T47D (cell line): ENCODE measurements at places on chromosomes 4 and X.
A peak's percentile ranks its signal among the peaks of the same experiment; 100 is the strongest.

- DNase-seq, result peak; percentile 12
These were observed 702 bp downstream of the TSPAN5 start for GRCh38 chr4:98657531-98658286.

GRCh38 chr4:48949086-48949485, 37.0 kb upstream of the CWH43 start:
- DNase-seq, result no peak

DNA sequence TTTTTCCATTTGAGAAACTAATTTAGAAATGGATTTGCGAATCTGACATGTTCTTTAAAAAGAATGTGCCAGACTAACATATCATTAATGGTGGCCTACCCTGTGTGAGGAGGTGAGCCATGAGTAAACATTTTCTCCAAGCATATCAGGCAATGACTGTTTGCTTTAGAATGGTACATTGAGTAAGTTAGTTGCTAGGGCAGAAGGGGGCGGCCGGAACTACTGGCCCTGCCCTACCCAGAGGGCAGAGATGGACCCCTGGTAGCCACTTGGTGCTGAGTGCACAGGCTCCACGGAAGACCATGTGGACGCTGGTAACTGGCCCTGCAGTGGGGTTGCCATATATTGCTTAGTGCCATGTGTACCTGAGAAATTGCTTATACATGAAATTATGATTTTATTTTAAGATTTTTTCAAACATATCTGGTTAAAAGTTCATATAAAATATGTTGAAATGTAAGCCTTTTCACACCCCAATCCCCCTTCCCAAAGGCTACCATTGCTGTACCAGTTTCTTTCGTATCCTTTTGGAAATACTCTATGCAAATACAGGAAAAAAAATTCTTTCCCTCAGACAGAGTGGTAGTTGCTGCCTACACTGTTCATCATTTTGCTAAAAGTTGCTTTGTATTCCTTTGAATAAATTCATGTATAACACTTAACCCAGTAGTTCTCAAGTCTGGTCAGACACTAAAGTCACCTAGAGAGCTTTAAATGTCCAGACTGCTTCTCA, 8.8 kb downstream of the FNIP2 start:
- DNase-seq, result no peak

- DNase-seq, result peak; percentile 70
These were observed 212.6 kb downstream of the SPOCK3 start for GRCh38 chr4:167021545-167022155.

DNA sequence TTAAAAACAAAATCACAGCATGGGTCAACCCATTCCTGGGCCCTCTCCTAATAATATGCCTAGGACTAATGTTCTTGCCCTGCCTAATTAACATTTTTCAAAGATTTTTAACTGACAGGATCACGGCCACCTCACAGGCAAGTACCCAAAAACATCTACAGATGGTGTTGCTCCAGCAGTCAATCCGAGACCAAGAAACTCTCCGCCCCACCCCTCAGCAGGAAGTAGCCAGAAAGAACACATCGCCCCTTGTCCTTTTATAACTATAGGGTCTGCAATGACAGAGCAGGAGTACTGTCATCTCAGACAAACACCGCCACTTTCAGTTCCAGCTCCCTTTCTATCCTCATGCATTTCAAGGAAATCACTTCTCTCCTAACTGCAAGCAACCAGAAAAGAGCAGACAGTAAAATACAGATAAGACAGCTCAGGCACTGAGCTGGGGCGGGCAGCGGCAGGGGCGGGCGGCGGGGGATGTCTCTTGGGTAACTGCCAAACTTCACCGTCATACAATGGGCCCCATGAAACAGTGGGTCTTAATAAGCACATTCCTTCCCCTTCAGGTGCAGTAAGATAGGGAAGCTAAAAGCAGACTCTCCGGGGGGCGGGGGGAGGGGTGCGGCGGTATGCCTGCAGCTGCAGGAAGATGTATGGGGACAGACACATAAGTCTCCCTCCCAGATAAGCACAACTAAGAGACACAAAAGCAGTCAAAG, 67.4 kb downstream of the ZNF182 start:
- no peak for DNase-seq

- no peak for DNase-seq
These were observed 9.3 kb upstream of the SEC24B start for GRCh38 chr4:109424093-109424841.
